ENCODE measurements at places on chromosomes 3 and 15.

- DNase-seq, result no peak
Measured at GRCh38 chr15:67720556-67721175, 104.6 kb upstream of the SKOR1 start.

GRCh38 chr3:172074586-172074985 lies 35.2 kb downstream of the FNDC3B start:
- no peak for DNase-seq

DNA sequence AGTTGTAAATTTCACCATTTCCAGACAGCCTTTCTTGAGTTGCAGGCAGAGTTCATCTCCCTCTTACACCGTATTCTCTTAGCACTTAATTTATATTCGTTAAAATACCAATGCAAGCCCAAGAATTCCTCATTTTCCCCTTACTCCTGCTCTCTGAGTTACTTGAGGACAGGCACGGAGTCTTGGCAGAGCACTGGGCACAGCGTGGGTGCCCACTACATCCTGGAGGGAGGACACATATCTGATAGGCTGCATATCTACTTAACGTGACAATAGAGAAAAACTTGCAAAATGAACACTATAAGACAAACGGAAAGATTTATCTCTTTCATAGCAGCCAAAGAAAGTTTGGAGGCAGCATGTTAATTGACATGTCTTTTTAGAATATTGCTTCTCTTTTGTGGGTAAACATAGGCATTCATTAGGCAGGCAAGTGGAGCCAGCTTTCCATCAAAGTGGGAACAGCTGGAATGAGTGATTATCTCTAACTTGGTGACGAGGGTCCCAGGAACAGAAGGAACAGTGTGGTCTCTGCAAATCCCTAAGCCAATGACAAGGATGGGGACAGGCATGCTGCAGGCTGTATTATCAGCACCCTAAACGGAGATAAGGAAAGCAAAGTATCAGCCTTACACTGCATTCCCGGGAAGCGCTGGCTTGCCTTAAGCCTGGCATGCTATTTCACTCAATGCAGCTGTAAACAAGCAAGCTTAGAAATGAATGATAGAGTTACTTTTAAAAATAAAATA lies 116.5 kb downstream of the RTP4 start:
- no peak for DNase-seq

DNA sequence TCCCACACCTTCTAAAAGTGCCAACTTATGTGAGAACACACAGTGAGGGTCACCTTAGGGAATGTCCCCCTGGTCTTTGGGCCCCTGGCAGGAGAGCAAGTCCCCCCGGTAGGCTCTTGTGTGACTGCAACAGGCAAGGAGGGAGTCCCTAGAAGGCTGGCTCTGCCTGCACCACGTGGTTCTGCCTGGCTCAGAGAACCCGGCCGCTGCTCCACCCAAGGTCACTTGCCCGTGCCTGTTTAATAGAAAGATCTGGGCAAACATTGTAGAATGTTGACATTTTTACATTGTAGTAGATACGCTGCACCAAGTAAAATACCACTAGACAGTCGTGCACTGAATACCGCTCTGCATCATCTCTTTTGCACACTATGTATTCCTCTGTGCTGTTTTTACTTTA lies 21.9 kb downstream of the GABRA5 start:
- no peak for DNase-seq

DNA sequence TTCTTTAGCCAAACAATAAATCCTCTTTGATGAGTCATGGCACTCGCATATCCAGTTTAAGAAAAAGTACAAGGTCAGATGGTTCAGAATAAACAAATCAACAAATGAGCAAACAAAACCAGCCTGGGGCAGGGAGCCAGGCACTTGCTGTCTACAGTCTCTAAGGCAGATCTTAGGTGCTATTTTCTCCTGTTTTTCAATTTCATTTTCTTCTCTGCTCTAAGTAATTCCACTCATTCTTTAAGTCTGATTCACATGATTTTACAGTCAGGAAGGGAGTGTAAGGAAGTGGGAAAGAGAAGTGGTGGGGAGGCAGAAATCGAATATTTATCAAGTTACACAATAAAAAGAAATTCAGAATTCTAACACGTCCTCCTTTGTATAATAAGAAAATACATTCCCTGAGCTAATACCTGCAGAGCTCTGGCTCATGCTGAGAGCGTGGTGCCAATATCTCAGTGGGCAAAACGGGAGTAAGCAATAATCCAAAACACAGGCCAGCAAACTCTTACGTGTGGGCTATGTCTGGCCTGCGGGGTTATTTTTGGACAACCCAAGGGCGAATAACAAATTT lies 298.6 kb downstream of the ADAMTS17 start:
- no peak for DNase-seq
